Hematopoietic multipotent progenitor cell treated with erythropoietin and hydrocortisone succinate and interleukin-3 and kit ligand, for 17 days (in vitro differentiated cells): ENCODE measurements at places on chromosomes 3 and 15.

- no peak for DNase-seq
Measured at GRCh38 chr15:67049351-67050044, 15.9 kb upstream of the SMAD3 start.

GRCh38 chr15:65056868-65057548 is 10.8 kb downstream of the RASL12 start:
- DNase-seq = no peak

GRCh38 chr3:35946854-35947515 is 307.7 kb downstream of the ARPP21 start:
- no peak for DNase-seq

- no peak for DNase-seq
Measured at GRCh38 chr3:146019508-146019907, 141.5 kb downstream of the PLOD2 start.

DNA sequence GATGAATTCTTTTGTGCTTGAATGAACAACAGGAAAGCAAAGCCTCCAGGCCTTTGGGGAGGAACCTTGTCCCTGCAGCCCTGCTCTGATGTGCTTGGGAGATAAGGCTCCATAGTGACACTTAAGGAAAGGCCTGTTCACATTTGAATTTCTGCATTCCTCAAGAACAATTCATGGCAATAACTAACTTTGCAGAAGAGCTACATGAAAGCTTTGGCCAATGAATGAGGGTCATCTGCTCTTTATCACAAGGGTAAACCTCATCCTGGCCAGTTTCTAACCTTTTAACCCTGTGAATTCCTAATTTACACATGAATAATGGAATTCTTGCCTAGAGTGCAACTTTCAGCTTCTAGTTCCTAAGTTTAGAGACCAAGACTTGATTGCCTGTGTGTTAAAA is 5.6 kb downstream of the PRTG start:
- DNase-seq = no peak
